ENCODE measurements at places on chromosomes 13 and 19.

- no peak for DNase-seq
Observed at GRCh38 chr19:33426621-33427361, 53.3 kb downstream of the CEBPG start.

DNA sequence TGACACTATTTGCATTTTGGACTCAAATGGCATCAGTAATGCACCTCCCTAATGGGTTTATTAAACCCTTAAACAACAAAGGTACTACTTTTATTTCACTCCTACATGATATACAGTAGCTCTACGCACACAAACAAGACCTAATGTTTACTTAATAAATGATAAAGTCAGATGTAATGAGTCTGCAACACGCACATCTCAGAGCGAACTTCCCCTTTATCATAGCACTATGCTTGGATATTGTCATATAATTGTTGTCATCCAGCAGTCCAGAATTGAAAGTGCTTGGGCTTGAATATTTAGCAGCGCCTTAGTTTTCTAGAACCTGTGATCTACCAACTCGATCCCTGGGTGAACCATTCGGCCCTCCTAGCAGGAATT is 772 bp downstream of the PARP4 start:
- no peak for DNase-seq

- no peak for DNase-seq
Observed at GRCh38 chr13:95138876-95139585, 162.2 kb downstream of the ABCC4 start.

- no peak for DNase-seq
Observed at GRCh38 chr19:1315470-1316166, 29.9 kb downstream of the EFNA2 start.

DNA sequence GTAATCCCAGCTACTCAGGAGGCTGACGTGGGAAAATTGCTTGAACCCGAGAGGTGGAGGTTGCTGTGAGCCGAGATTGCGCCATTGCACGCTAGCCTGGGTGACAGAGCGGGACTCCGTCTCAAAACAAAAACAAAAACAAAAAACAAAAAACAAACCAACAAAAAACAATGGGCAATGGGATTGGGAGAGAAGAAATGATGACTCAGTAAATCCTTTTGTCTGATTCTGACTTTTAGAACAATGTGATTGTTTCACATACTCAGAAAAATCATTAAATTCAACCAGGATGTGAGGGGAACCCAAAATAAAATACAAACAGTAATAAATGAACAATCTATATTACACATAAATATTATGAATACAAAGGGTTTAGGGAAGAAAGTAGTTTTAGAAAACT is 5.1 kb downstream of the ZNF565 start:
- no peak for DNase-seq

DNA sequence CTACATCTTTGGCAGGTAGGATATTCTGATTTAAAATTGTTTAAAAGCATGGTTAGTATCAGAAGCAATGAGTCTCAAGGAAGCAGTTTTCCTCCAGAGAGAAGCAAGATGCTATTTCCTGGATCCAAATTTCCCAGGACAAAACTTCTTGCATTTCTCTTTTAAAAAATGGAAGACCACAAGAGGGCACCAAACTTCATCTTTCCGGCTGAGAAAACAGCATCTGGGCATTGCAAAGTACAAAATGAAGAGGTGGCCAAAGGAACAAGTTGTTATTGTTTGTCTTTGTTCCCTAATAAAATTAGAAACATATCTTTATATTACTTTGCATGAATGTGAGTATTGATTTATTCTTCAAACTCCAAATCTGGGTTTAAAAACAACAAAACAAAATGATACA is 60.0 kb upstream of the LRCH1 start:
- no peak for DNase-seq

GRCh38 chr13:27338816-27339215 is 68.2 kb downstream of the RASL11A start:
- no peak for DNase-seq

DNA sequence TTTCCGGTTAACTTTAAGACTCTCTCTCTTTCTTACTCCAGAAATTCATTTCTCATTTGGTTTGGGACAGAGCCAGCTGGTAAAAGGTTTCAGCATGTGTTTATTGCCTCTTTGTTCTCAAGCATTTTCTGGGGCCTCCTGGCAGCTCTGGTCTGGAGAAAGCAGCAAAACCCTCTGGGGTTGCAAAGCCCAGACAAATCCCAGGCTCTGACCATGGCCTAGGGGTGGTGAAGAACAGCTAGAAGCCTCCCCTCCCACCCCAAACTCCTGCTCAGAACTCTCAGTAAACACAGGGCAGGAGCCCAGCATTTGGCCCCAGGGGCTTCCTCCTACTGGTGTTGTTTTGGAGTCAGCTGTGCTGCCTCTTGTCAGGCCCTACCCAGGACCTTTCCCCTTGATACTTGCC is 124.2 kb upstream of the SERP2 start:
- no peak for DNase-seq

- no peak for DNase-seq
Observed at GRCh38 chr19:46195104-46195503, 34.4 kb upstream of the IGFL1 start.

- DNase-seq, result no peak
Observed at GRCh38 chr13:103275722-103276121, 209.5 kb upstream of the SLC10A2 start.

GRCh38 chr13:50631041-50631440 is 212.5 kb downstream of the DLEU7 start:
- no peak for DNase-seq
